H9 (cell line): ENCODE measurements at places on chromosomes 1 and 21.

DNA sequence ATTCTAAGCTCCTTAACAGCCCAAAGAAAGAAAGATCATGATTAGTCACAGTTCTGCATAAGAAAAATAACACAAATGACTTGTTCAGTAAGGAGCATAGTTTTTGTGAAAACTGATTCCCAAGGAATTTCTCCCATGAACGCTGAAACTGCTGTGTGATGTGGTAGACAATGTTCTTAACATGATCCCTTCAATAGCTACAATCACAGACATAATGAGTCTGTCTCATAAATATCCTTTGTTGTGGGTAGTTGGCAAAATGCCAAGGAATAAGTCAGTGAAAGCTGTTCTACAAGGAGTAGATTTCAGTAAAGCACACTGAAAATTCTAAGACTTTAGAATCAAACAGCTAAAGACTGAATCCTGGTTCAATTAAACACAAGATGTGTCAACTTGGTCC is 404.8 kb downstream of the HLX start:
- DNase-seq: no peak

DNA sequence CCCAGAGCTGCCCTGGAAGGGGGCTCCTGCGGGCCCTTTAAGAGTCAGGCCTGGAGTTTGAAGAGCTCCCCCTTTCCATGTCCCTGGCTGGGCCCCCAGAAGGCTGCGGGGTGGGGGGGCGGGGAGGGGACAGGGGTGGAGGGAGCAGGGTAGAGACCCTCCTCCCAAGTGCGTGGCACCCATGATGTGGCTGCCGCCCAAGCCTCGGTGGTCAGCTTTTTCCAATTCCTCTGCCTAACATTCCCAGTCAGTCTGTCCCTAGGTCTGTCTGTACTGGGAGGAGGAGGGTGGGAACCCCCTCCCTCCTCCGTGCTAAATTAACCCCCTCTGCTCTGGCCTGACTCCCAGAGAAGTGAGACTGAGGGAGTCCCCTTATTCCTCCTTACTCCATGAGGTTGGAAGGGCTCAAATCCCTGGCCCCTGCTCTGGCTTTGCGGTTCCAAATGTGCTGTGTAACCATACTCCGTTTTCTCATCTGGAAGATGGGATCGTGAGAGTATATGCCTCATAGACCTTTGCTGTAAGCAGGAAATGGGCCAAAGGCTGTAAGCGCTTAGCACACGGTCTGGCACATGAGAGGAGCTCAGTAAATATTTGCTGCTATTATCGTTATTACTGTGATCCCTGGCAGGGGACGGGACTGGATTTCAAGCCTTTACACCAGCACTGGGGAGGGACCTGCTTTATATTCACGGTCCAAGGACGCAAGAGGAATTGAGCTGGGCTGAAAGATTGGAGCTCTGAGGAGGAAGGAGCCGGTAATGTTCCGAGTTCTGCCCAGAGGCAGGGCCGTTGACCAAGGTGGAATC is 658 bp upstream of the COL16A1 start:
- no peak for DNase-seq

- DNase-seq: no peak
These were observed 407.0 kb downstream of the AMY1C start for GRCh38 chr1:104156738-104157137.

- no peak for DNase-seq
These were observed 98.5 kb upstream of the CTTNBP2NL start for GRCh38 chr1:112297536-112297935.

DNA sequence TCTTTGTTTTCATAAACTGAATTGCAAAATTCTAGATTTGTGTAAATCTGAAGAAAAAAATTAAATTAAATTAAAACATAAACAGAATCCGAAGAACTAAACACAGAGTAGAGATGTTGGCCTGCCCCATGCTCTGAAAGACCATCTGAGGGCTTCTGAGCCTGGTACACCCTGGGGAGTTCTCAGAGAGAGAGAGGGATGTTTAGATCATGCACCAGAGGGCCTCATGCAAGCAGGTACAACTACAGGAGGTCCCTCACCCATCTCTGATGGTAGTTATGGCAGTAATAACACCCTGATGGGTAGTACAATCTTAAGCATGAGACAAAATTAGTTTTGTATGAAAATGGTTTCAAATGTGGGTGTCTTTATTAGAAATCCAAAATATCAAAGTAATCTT is 127.7 kb downstream of the TGFB2 start:
- DNase-seq: no peak

DNA sequence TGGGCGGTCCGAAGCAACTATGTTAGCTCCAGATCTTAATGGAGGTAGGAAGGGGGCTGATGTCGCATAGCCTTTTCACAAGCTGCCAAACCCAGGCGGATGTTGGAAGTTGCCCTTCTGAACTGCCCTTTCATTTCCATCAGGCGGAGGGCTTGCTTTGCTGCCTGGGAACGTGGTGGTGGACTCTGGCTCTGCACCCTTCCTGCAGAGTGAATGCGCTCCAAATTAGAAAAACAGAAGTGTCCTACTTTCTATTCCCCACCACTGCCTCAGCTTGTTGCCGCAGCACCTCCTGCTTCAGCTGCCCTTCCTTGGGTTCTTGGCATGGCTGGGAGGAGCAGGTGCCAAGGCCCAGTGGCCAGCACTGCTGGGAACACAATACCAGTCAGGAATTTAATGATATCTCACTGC is 60.6 kb downstream of the AK4 start:
- peak; percentile 37 for DNase-seq

- no peak for DNase-seq
These were observed 41.0 kb upstream of the MUTYH start for GRCh38 chr1:45381243-45381642.

DNA sequence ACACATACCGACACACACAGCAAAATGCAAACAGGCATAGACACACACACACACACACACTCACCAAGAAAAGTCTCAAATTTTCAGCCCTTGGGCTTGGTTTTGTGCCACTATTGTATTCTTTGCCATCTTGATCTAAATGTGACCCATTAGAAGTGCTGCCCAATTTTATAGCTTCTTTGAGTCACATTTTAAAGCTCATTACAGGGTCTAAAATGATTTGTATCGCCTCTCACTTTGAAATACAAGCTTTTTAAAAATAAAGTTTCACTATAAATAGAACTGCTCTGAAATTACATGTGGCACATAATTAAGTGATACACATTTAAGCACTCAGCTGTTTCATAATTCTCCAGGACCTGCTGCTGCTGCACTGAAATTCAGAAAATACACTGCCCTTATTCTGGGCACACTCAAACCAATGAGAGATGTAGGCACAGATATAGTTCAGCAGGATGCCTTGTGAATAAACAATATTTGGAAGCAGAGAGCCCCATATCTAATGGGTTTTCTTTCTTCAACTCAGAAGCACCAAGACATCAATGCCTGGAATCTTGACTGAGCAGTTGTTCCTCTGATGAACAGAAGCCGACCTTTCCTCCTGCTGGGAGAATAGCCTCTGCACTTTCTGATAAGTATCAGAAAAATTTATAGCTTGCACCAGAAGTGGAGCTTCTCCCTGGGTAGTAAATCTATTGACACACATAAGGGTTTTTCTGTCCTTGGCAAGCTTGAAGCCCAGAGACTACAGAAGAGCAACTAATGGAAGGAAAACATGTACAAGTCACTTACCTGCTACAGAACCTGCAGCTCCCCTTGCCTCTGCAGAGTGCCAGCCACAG is 37.0 kb upstream of the PLPPR4 start:
- no peak for DNase-seq

DNA sequence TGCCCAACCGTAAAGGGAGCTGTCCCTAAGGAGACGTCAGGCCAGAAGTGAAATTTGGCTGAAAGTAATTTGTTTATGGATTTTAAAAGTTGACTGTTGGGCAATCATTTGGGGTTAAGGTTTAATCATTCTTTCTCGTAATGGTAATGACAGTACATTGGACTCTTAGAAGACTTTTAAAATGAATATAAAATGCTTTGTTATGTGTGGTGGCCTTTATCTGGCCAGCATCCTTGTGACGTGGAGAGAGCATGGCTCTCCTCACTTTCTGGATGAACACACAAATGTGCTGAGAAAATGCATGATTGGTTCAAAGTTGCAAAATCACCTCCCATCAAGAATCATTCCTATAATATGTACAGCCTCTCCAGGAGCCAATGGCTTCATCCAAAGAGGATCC is 160.2 kb downstream of the DHRS3 start:
- DNase-seq: no peak

- DNase-seq: no peak
These were observed 112.3 kb upstream of the HP1BP3 start for GRCh38 chr1:20899154-20899972.

DNA sequence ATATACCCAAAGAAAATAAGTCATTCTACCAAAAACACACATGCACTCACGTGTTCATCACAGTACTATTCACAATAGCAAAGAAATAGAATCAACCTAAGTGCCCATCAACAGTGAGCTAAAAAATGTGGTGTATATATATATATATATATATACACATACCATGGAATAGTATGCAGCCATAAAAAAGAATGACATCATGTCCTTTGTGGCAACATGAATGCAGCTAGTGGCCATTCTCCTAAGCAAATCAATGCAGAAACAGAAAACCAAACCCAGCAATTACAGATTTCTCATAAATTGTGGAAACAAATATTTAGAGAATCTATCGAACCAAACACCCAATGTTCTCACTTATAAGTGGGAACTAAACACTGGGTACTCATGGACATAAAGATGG is 585.7 kb downstream of the SMYD3 start:
- DNase-seq: no peak

DNA sequence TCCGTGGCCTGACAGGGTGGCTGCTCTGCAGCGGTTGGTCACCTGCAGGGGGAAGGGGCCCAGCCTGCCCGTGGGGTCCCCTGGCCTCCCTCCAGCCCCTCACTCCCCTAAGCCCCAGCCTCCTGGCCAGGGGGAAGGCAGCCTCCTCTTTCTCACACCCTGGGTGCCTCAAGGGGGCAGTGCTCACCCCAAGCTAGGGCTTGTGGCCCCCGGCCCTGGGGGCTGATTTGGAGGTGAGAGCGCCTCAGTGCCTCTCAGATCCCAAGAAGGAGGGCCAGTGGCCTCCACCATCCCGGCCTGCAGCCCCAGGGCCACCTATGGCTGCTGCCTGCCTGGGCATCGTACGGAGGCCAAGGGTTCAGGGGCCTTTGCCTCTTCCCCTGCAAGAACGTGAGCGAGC is 66.4 kb upstream of the TTC34 start:
- no peak for DNase-seq

- no peak for DNase-seq
These were observed 865.4 kb downstream of the LTN1 start for GRCh38 chr21:28127175-28127785.

DNA sequence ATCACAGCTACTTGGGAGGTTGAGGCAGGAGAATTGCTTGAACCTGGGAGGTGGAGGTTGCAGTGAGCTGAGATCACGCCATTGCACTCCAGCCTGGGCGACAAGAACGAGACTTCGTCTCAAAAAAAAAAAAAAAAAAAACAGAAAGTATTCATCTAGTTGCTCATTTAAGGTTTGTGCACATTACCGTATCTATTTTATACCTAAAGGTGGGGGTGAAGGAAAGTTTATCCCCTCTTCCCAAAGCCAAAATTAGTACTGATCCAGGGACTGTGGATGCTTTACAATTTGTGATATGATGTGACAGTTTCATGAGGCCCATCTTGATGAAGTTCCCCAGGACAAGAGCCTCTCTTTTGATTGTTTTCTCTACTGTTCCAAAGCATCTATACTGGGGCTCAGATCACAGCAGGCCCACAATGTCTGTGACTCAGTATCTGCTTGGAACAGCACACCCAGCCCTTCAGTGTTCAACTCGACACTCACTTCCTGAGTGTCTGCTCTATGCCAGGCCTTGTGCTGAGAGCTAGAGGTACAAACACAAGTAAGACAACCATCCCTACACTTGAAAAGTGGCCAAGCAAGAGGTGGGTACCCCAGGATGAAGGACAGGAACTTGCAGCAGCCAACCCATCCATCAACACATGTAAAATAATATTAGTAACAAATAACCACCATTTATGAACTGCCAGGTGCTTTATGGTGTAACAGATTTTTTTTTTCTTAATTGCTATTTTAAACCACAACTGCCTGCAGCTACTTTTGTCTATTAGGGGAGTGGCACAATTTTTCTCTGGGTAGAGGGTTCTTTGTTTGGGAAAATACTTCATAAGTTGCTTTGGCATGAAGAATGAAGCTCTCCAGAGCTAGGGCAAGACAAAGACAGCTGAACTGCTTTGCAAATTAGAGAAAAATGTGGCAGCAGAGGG is 29.0 kb upstream of the KHDRBS1 start:
- DNase-seq: no peak

DNA sequence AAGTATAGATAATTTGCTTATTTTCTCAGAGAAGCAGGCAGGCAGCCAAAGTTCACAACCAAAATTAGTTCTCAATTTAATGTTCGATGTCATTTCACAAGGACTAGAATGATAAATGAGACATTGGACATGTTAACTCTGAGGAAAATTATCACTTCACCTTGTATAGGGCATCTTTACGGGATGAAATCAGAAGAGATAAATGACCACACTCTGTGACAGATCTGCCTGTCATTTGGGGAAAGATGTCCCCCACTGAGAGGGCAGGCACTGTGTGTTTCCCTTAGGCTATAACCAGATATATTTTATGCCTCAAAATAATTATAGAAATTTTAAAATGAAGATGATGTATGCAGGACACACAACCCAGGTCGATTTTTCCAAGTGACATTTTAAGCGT is 642.9 kb downstream of the BRINP3 start:
- DNase-seq: no peak

- no peak for DNase-seq
These were observed 56.7 kb downstream of the CAMK2N1 start for GRCh38 chr1:20429296-20429695.

- DNase-seq: peak; percentile 83
These were observed 2.6 kb downstream of the ADAMTS5 start for GRCh38 chr21:26964170-26964778.

DNA sequence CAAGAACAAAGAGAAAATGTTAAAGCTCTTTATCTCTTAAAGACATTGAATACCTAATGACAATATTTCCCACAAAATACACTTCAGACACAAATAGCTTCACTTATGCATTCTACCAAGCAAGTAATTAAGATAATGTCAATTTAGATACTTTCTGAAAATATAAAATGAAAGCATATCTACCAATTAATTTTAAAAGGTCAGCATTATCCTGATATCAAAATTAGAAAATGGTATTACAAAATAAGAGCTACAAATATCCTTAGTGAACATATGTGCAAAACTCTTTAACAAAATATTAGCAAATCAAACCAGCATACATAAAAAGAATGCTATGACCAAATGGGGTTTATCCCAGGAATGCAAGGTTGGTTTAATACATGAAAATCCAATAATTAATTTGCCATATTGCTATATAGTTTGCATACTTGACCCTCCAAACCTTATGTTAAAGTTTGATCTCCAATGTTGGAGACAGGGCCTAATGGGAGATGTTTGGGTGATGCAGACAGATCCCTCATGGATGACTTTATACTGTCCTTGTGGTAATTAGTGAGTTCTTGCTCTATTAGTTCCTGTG is 4.2 kb upstream of the KIFAP3 start:
- DNase-seq: no peak

GRCh38 chr1:180312926-180313325 is 82.9 kb downstream of the LHX4 start:
- no peak for DNase-seq

- DNase-seq: no peak
These were observed 116.5 kb upstream of the JUN start for GRCh38 chr1:58900396-58900795.

- no peak for DNase-seq
These were observed 22.4 kb downstream of the CHI3L2 start for GRCh38 chr1:111249960-111250359.

- DNase-seq: no peak
These were observed 34.4 kb downstream of the TMCC2 start for GRCh38 chr1:205261946-205262691.

GRCh38 chr21:27269644-27270043 is 302.8 kb upstream of the ADAMTS5 start:
- DNase-seq: no peak

GRCh38 chr1:87084244-87084836 is 169.9 kb downstream of the HS2ST1 start:
- no peak for DNase-seq
